ENCODE measurements at places on chromosomes 13 and 19.

DNA sequence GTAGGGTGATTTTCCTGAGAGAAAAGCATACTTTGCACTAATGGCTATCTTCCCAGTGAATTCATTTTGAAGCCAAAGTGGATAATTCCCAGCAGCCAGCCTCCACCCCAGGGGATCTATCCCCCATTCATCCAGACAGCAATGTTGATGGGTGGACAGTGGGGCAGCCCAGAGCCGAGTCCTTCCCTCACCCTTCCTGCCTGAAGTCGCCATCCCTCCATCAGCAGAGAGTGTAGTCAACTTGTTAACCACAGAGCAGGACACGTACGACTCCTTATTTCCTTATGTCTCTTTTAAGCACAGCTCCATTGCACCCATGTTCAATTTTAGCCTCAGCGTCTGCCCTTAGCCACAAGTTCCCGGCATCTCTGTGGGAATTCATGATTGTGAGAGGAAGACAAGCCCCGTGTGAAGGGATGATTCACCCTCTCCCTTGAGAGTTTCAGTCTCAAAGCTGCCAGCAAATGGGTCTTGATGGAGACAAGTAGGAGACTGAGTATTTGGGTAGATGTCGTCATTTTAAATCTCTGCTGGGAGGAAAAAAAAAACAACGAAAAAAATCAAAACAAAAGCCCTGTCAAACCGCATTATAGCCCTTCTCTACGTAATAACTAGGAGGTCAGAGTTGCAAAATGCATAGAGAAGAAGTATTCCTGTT, 58.3 kb upstream of the MEDAG start:
- DNase-seq: no peak

DNA sequence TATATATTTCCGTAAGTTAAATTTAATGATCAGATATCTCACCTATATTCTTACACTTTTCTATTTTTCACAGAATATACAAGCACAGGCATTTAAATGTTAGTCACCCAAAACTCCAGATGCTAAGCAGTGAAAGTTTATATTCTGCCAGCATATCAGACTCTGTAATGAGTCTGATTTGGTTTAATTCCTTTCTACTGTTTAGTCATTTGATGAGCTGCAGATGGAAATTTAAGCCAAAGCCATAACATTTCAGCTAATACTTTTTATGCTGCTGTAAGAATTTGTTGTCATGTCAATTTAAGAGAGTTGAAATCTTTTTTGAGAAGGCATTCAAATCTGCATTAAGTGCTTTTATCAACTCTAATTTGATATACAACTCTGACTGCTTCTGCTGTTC, 8.0 kb downstream of the FRY start:
- DNase-seq: no peak

- no peak for DNase-seq
Measured at GRCh38 chr19:7739801-7740681, 7.3 kb downstream of the CD209 start.

- no peak for DNase-seq
Measured at GRCh38 chr13:44267980-44268379, 105.6 kb upstream of the SERP2 start.

DNA sequence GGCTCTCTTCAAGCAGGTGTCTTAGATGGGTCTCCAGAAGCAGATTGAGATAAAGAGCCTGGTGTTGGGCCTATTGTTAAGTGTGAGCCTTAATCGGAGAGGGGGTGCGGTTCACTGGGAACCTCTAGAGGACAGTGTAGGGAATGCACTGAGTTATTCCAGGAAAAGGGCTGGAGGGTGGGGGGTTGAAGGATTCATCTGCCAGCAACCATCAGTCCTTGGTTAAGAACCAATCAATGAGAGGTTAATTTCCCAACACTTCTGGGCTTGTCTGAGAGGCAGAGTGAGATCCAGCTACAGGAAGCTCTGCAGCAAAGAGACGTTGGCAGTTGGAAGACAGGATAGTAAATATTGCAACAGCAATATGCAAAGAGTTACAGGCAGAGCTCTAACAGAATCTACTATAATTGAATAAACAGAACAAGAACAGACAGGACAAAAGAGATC, 28.7 kb downstream of the CYP4F2 start:
- DNase-seq: no peak

DNA sequence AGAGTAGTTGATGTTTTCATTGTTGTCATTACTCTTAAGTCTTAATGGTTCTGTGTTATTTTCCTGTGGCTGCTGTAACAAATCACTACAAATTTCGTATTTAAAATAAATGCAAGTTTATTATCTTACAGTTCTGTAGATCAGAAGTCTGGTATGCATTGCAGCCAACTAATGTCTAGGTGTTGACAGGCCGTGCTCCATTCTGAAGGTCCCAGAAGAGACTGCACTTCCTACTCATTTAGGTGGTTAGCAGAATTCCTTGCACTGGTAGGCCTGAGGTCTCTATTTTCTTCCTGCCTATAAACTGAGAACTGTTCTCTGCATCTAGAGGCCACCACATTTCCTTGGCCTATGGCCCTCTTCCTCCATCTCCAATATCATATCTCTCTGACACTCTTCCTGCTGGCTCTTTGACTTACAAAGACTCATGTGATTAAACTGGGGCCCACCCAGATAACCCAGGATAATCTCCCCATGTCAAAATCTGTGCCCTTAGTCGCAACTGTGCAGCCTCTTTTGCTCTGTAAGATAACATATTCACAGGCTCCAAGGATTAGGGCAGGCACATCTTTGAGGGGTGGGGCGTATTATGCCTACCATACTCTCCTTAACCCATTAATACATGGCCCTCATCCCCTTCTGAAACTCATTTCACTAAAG, 468.4 kb downstream of the FOXO1 start:
- DNase-seq: no peak

DNA sequence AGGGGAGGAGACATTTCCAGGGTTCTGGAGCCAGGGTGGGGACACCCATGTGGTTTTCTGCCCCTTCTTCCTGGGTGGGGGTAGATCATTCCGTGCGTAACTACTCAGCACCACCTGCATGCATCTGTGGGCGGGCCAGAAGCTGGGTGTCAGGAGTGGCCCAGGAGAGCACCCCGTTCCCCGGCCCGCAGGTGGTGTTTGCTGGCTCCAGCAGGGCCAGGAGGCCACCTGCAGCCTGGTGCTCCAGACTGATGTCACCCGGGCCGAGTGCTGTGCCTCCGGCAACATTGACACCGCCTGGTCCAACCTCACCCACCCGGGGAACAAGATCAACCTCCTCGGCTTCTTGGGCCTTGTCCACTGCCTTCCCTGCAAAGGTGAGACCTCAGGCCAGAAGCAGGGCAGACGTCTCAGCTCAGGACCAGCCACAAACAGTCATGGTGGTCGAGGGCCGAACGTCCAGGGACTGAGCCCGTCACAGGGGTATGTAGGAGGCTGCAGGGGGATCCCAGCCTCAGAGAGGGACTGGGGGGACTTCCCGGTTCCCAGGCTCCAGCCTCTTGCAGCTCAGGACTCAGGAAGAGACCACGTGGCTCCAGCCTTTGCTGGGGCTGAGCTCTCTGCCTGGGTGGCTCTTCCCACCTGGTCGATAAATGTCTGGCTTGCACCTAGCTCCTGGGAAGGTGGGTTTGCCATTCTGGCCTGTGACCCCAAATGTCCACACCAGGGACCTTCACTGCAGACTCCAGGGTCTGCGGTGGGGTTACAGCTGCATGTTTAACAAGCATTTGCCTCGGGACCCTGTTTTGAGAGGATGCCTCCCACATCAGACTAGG, 1.6 kb downstream of the FSTL3 start:
- no peak for DNase-seq

GRCh38 chr19:46618670-46619231, 6.1 kb downstream of the PTGIR start:
- DNase-seq: no peak
